ENCODE measurements at places on chromosomes 7 and 10. TPM values are rescaled to one million over a fixed set of nuclear protein-coding genes. Genes with fewer than 3 reads are reported as not detected.

CALHM1 gene
- 0.23 TPM for total RNA-seq

MYO1G gene
- 0.46 TPM for total RNA-seq

EFCAB10 gene
- total RNA-seq: 11.8 TPM

CTAGE8 gene
- total RNA-seq: not detected

PPP1R9A gene
- 108 TPM for total RNA-seq

FAM24B gene
- 6.9 TPM for total RNA-seq

SHTN1 gene
- total RNA-seq: 52.6 TPM

GIMAP1 gene
- 1.4 TPM for total RNA-seq

ACSM6 gene
- not detected for total RNA-seq

UPK3B gene
- 0.23 TPM for total RNA-seq

EIF4H gene
- total RNA-seq: 177 TPM

BAMBI gene
- total RNA-seq: 10.4 TPM

TAS2R3 gene
- 4.6 TPM for total RNA-seq

TFR2 gene
- total RNA-seq: 9.2 TPM

CCNY gene
- total RNA-seq: 52.6 TPM

PPP1R17 gene
- total RNA-seq: 2.8 TPM

OR2A25 gene
- total RNA-seq: not detected

HOXA9 gene
- not detected for total RNA-seq

VAX1 gene
- total RNA-seq: 4.6 TPM

OR6B1 gene
- not detected for total RNA-seq

STEAP2 gene
- 9.9 TPM for total RNA-seq
